Mesothelial cell of epicardium (in vitro differentiated cells): ENCODE measurements at places on chromosomes 13 and 19. TPM values are rescaled to one million over a fixed set of nuclear protein-coding genes. Genes with fewer than 3 reads are reported as not detected.

- DNase-seq, result no peak
Measured at GRCh38 chr19:12778017-12778904, 2.9 kb upstream of the HOOK2 start.

IGFL2 gene
- total RNA-seq, result 2.0 to 3.7 TPM (median 3.7 TPM) in 3 replicates

SLC25A41 gene
- 1.2 to 1.8 TPM (median 1.6 TPM) in 3 replicates for total RNA-seq

SYNGR4 gene
- not detected in 3 replicates for total RNA-seq

KPNA3 gene
- 36.4 to 36.8 TPM (median 36.4 TPM) in 3 replicates for total RNA-seq

DNA sequence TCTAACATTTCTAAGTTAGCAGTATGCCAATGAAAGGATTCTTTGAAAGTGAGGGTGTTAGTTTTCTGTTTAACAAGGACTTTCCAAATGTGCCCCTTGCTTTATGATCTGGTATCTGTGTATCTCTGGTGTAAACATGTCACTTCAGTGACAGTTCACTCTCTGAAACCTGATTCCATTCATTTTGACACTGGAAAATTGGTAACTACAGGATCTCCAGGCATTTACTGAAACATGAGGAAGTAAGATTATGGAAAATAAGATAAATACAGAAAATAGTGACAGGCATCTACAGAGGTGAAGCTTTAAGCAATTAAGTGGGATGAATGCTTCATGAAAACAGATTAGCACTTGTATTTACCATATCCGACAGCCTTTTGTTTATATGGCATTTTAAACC is 101.6 kb upstream of the MYO16 start:
- DNase-seq, result no peak

GRCh38 chr19:2477732-2478191 is 1.8 kb downstream of the GADD45B start:
- no peak for DNase-seq

GRCh38 chr13:22644941-22645340 is 535.8 kb upstream of the SGCG start:
- no peak for DNase-seq

GRCh38 chr19:12936582-12936981 is 1.8 kb upstream of the CALR start:
- no peak for DNase-seq

DNA sequence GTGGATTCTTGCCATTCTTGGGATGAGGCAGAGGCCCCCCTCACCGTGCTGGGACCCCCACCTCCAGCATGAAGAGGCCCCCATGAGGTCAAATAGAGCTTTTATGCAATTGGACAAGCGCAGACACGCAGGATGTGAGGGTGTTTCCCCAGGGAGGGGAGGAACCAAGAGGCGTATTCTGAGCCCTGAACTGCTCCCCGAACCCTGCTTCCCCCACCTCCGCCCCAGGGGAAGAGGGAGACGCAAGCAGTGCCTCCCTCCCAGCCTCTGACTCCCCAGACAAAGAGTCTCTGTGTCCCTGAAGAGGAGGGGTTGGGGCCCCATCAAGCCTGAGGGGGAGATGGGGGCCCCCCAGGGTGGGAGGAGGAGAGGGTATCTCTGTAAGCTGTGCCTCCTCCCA is 1.3 kb upstream of the RDH8 start:
- DNase-seq, result no peak

GRCh38 chr19:10251792-10252694 is at the start of gene MRPL4:
Gene MRPL4 (plus strand): TSS chr19:10252214. CDS start chr19:10252254, 40 bp downstream.
- peak; percentile 90 for DNase-seq

IZUMO2 gene
- total RNA-seq, result not detected in 3 replicates

GRCh38 chr19:16611121-16611520 is 16.9 kb downstream of the MED26 start:
- no peak for DNase-seq

GRCh38 chr19:38930776-38931520 is at the start of gene MRPS12:
Gene MRPS12 (plus strand): TSS chr19:38930944. CDS start chr19:38931295, 351 bp downstream.
- peak; percentile 97 for DNase-seq

DNA sequence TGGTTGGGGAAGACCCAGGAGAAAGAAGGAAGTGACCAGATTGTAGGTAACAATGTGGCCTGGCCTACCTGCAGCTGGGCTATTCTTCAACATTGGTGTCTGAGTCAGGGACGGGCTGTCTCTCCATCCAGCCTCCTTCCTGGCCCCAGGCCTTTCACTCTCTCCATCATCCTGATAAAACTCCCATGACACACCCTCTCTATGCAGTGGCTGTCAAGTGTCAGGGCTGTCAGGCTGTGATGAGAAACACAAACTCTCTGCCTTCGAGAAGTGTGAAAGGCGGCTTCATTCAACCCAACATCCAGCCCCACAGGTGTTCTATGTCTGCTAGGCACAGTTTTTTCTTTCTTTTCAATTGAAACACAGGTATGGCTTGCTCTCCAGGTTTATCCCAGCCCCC is 153.3 kb upstream of the VSTM2B start:
- DNase-seq, result no peak

GRCh38 chr19:55173714-55174409 is 6.2 kb downstream of the SYT5 start:
- peak; percentile 60 for DNase-seq
